Testis (tissue), 5 donors: ENCODE measurements at places on chromosomes 16 and 17. TPM values are rescaled to one million over a fixed set of nuclear protein-coding genes. Genes with fewer than 3 reads are reported as not detected.

DNA sequence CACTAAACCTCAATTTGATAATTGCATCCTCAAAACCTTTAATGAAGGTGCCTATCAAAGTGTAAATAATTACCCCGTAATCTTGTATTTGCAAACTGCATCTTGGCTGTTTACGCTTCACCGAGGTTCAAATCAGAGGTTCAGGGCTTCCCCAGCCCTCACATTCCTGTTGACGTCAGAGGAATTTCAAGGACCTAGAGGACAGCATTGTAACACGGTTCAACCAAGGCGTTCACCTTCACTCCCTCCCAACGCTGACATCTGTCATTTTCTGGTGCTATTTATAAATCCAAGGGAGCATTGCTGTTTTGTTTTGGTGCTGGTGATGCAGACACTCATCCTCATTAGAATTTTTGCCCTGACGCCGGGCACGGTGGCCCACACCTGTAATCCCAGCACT lies 691.6 kb upstream of the RBFOX1 start:
- no peak for DNase-seq
- no peaks in the 10 kb centered on the region for H3K27me3 ChIP-seq
- H3K27ac ChIP-seq = no peak overlapping the region
- no peaks in the 10 kb centered on the region for H3K4me1 ChIP-seq
- no peak overlapping the region for H3K4me3 ChIP-seq
- H3K36me3 ChIP-seq = no peaks in the 10 kb centered on the region

GRCh38 chr17:15260376-15261257 lies 4.5 kb downstream of the PMP22 start:
- H3K27me3 ChIP-seq = no peaks in the 10 kb centered on the region
- peak; percentile 88 for DNase-seq
- no peaks in the 10 kb centered on the region for H3K36me3 ChIP-seq
- H3K4me3 ChIP-seq = peak overlapping the region; percentile 70
- peak overlapping the region; percentile 93 for H3K27ac ChIP-seq

KRTAP9-8 gene
- total RNA-seq = not detected

- no peak overlapping the region for H3K27ac ChIP-seq
- DNase-seq = no peak
- no peak overlapping the region for H3K4me3 ChIP-seq
- H3K27me3 ChIP-seq = no peaks in the 10 kb centered on the region
- H3K36me3 ChIP-seq = no peaks in the 10 kb centered on the region
- H3K4me1 ChIP-seq = no peaks in the 10 kb centered on the region
Observed at GRCh38 chr16:25977121-25977520, 285.4 kb downstream of the HS3ST4 start.

CDH13 gene
- 2.0 TPM for total RNA-seq

USP7 gene
- 173 TPM for total RNA-seq

DNA sequence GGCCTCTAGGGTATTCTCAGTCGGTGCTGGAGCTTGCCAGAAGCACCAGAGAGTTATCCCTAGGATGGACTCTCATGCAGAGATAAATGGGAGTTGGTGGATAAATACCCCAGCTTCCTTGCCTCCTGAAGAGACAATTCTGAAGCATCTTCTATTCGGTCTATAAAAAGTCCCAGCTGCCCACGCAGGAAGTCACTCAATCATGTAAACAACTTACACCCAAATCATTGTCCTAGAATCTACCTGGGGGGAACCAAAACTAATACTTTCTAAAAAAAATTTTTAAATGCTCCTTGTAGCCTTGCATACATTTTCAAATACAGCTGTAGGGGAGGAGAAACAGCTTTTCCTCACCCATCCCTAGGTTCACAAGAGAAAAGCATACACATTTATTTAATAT lies 66.6 kb upstream of the ELAC2 start:
- H3K27me3 ChIP-seq = no peaks in the 10 kb centered on the region
- H3K27ac ChIP-seq = no peak overlapping the region
- H3K4me3 ChIP-seq = no peak overlapping the region
